ENCODE measurements at places on chromosomes 3 and 15. TPM values are rescaled to one million over a fixed set of nuclear protein-coding genes. Genes with fewer than 3 reads are reported as not detected.

DUOX2 gene
- total RNA-seq = 0.04 TPM

TUSC7 gene
- not detected for total RNA-seq

ACKR4 gene
- total RNA-seq = not detected

CCNB2 gene
- 103 TPM for total RNA-seq

XCR1 gene
- total RNA-seq = not detected

CILP gene
- 0.04 TPM for total RNA-seq

CNTN6 gene
- total RNA-seq = not detected
